ENCODE measurements at places on chromosomes 1 and 21.

GRCh38 chr1:154584267-154584994 is 16.9 kb downstream of the CHRNB2 start:
- no peak for DNase-seq

- DNase-seq, result no peak
Observed at GRCh38 chr1:219184337-219184736, 10.7 kb downstream of the LYPLAL1 start.

DNA sequence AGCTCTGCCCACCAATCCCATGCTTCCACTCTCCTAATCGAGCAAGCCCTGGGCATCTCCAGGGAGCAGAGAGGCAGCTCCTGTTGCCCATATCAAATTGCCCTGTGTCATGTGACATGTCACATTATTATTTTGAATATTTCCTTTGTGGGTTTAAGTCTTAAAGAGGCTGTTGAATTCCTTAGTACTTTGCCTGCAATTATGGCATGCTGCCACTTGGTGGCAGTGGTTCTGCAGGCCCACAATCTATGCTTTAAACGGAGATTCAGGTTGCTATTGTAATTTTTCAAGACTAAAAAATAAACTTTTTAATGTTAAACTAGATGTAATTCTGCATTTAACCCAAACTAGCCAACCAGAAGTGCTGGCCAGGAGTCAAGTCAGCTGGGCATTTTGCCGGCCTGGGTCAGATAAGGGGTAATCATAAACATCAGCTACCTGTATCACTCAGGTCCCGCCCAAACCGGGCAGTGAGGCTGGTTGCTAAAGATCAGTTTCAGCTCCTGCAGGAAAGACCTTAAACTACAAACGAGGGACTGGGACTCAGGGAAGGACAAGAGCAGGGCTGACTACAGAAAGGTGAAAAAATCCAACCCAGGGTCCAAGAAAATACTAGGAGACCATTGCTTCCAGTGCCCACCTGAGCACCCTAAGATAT is 37.3 kb upstream of the ARHGEF16 start:
- no peak for DNase-seq

DNA sequence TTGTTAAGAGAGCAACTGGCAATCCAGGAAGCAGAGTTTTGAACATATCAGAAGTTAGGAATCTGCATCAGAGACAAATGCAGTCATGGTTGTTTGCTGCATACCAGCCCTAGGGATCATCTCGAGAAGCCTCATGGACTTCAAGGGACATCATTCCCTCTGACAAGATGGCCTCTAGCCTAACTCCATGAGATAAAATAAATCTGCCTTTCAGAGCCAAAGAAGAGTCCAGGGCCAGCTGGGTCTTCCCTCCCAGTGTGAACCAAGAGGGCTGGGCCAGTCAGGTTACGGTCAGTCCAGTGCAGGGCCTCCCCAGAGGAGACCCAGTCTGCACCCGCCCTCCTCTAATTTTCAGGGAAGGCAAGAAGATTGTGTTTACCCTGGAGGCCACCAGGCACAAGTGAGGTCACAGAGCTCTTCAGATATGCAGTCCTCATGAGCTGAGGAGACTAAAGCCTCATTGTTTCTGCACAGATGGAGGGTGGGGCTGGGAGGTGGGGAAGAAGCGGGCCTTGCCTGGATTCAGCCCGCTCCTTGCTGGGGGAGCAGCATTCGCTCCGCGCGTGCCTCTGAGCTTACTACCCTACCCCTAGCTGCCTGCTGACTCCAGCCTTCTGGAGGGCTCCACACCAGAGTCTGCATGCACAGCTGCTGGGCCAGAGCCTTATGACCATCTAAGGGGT is 52.8 kb downstream of the CAPN2 start:
- no peak for DNase-seq

DNA sequence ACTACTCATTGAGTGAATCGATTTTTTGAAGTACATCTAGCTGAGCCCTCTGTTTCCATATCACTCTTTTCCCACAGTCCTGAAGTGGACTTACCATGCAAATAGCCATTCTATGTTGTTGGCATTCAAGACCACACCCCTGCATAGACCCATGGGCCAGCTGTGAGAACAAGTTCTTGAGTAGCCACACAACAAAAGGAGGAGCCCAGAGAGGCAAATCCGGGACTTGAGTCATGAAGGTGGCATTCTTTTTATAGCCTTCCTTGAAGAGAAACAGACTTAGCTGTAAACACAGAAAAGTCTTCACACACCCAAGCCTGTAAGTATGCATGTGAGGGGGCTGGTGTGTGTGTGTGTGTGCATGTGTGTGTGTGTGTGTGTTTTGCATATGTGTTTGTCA is 13.8 kb upstream of the SPRR5 start:
- no peak for DNase-seq

GRCh38 chr1:178388418-178389145 is 108.2 kb downstream of the CLEC20A start:
- DNase-seq, result no peak
